Kidney (tissue), 22 donors: ENCODE measurements at places on chromosomes 1 and 21.

GRCh38 chr1:117613249-117613968 lies 7.6 kb downstream of the TENT5C start:
- DNase-seq = no peak

DNA sequence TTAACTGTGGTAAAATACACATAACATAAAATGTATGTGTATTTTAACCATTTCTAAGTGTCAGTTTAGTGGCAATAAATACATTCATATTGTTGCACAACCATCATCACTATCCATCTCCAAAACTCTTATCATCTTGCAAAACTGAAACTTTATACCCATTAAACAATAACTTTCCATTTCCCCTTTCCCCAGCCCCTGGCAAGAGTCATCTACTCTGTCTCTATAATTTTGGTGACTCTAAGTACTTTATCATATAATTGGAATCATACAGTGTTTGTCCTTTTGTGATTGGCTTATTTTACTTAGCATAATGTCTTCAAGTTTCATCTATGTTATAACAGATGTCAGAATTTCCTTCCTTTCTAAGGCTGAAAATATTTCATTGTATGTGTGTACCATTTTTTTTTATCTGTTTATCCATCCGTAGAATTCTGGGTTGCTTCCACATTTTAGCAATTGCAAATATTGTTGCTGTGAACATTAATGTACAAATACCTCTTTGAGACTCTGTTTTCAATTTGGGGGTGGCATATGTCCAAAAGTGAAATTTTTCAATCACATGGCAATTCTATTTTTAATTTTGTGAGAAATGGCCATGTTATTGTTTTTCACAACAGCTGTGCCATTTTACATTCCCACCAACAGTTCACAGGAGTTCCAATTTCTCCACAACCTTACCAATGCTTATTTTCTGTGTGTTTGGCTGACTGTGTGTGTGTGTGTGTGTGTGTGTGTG lies 153.9 kb upstream of the GORAB start:
- no peak for DNase-seq

GRCh38 chr1:160858097-160858496 lies 4.6 kb downstream of the CD244 start:
- no peak for DNase-seq

GRCh38 chr1:40855513-40855912 lies 6.7 kb downstream of the CITED4 start:
- DNase-seq = no peak

DNA sequence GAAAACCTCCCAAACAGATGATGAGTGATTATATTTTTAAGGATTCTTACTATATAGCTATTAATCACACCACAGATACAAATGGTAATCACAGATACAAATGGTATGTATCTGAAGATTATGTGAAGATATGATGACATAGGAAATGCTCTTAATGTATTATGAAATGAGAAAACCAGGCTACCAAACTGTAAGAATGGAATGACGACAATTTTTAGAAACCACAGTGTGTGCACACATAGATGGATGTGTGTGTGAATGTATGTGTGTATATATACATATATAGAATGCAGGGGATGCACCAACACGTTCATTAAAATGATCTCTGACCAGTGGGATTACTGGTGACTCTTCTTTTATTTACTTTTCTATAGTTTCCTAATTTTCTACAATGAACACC lies 21.5 kb upstream of the ENAH start:
- DNase-seq = no peak

DNA sequence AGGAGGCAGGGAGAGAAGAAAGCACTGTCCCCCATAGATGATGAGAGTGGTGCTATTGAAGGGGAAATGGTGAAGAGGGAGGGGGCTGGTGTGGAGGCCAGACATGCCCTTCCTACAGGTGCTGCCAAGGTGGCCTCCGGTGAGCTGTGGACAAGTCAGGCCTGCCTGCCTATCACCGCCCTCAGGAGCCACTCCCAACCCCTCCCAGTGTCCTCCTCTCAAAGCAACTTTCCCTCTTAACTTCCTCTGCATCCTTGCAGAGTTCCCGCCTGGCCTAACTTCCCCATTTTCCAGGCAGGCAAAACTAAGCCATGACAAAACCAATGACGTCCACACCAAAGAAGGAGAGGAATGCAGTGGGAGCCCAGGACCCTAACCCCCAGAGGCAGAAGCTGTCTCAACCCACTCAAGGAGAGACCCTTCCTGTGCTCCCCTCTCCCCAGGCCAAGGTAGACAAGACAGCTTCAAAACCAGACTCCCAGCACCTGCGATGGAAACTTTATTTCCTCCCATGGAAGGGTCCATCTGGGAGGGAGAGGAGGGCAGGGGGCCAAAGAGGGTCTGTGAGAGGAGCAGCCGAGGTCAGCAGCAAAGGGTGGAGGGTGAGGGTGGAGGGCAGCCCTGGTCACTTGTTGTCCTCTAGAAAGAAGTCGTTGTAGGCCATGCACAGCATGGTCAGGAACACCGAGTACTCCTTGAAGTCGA lies 1.0 kb upstream of the S100A6 start:
- DNase-seq = no peak

DNA sequence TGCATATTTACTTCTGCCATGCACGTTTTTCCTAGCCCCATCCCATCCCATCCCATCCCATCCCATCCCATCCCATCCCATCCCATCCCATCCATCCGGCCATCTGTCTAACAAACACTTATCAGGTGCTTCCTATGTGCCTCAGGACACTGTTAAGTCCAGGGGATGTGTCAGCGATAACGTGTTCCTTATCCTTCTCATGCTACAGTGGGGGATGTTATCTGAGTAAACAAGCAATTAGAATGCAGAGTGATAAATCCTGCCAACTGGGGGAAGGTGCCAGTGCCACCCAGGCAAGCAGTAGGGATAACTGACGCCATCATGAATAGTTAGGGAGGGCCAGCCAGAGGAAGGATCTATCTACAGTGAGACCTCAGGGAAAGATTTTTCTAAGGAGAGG lies 304.2 kb downstream of the CAMTA1 start:
- DNase-seq = no peak

- DNase-seq = no peak
These were observed 185.5 kb upstream of the ZC3H12A start for GRCh38 chr1:37288900-37289299.

GRCh38 chr21:14876524-14876840 lies 188.3 kb downstream of the NRIP1 start:
- no peak for DNase-seq

DNA sequence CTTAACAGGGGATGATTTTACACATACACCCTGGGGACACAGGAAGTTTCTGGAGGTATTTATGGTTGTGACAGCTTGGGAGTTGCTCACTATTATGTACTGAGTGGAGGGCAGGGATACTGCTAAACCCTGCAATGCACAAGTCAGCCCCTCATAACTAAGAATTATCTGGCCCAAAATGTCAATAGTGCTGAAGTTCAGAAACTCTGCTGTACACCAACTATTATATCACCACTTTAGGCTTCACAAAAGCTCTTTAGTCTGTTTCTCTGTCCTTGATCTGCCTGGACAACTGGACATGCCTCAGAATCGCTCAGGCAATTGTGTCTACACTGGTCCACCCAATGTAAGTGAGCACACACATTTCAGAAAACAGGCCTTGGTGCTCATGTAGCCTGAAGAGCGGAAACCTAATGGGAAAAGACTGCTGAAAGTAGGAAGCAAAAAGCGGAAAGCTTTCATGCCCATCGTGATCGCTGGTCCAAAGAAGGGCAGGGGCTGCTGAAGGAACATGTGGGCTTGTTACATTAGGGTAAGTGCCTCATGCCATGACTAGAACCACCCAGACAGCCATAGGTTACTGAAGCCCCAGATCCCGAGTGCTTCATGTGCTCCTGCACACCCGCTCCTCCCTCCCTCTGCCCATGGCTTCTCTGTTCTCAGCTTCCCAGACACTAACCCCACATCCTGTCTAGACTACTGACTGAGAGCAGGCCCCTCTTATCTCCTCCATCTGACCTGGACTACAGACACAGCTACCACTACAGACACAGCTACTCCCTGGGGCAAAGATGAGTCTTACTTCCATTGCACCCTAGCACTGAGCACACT lies 73.5 kb downstream of the LRIG2 start:
- no peak for DNase-seq

- no peak for DNase-seq
These were observed 3.6 kb downstream of the C1orf174 start for GRCh38 chr1:3896396-3897000.

DNA sequence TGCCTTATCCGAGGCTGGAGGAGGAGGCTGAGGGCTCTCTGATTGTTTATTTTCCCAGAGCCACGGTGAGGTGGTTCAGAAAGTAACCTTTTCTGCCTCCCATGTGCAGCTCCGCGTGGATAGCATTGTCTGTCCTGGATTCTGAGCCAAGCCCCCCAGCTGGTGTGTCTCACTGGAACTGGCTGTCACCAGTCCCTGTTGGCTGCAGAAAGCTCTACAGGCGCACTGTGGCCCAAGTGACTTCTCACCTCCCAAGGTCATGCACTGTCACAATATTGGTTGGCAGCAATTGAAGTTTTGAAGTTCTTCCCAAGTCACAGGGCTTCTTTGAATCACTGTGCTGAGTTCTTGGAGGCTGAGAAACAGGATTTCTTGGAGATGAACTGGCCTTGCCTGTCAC lies 8.2 kb downstream of the BMP8A start:
- peak; percentile 32 for DNase-seq

DNA sequence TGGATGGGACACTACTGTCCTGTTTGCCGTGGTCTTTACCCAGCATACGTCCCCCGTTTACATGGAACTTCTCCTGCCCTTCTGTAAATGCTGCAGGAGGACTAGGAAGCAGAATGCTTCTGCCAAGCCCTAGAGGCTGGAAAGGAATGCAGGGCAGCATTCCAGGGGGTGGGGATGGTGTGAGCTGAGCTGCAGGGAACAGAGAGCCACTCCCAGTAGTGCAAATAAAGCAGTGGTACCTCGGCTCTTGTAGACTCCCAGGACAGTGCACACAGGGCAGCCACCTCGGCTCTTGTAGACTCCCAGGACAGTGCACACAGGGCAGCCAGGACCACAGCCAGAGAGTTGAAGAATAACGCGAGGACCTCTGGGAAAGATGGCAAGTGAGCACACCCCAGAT lies 35.4 kb downstream of the PTPRU start:
- peak; percentile 84 for DNase-seq

DNA sequence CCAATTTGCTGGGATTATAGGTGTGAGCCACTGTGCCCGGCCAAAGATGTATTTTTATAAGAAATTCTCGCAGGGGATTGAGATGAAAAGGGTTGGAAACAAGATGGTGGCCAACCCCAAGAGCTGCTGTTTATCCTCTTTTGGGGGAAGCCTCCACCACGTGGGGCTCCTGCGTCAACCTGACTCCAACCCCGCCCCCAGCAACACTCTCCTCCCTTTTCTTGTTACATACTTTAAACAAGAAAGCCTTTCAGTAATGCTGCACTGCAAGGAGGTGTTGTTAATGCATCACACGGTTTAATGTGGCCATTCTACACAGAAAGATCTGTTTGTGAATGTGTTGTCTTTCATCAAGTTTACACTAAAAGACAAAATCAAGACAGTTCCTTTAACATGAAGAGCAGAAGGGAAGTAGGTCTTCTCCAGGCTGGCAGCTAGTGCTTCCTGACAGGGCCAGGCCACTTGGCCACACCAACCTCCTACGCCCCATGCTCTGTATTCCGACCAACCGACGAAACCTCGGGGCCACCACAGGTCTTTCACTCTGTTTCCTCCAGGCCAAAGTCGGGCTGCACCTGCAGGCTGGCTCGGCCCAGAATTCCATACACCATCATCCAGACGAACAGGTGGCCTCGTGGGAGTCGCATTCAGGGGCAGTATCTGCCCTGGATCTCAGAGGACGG lies 25.9 kb downstream of the C2CD2 start:
- DNase-seq = no peak

DNA sequence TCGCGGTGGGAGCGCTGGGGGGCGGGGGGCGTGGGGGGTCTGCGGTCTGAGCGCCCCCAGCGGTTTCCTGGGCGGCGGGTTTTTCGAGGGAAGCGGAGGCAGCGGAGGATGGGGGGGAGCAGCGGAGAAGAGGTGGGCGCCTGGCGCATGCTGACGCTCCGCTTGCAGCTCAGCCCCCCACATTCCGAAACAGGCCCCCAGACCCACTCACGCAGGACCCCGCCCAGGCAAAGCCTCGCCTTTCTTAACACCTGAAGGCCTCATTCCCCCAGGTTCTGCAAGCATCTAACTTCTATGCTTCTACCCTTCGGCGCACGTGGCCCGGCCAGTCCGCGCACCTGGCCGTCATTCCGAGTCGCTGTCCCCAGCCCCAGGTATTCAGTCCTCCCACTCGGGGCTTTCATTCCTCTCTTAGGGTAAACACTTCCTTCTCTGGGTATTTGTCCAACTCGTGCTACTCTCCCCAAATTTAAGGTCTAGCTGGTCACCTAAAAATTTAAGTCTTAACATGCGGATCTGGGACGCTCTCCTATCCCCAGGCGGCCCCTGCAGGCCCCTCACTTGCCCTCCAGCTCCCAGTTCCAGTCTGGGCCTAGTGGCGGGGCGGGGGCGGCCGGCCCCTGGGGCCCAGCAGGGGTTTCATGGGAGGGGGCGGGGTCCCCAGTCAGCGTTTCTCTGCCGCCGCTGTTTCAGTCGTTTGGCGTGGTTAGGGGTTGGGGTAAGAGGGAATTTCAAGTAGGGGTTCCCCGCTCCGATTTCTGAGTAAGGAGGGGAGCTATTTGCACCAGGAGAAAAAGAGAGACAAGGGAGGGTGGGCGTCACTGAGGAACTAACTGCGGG lies 2.8 kb upstream of the ZBTB7B start:
- peak; percentile 79 for DNase-seq

DNA sequence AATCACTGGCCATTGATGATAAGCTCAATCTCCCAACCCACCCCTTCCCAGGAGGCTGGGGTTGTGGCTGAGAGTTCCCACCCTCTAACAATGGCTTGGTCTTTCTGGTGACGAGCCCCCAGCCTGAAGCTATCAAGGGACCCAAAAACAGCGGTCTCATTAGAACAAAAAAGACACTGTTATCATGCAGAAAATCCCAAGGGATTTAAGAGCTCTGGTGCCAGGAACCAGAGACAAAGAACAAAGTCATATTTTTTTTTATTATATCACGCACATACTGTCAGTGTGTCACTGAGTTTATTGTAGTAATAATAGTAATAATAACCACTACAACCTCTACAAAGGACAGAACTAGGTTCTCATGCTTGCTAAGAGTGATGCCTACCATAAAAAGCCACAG lies 43.9 kb downstream of the CCDC185 start:
- no peak for DNase-seq

- no peak for DNase-seq
These were observed 7.8 kb upstream of the CALML6 start for GRCh38 chr1:1907098-1907736.

DNA sequence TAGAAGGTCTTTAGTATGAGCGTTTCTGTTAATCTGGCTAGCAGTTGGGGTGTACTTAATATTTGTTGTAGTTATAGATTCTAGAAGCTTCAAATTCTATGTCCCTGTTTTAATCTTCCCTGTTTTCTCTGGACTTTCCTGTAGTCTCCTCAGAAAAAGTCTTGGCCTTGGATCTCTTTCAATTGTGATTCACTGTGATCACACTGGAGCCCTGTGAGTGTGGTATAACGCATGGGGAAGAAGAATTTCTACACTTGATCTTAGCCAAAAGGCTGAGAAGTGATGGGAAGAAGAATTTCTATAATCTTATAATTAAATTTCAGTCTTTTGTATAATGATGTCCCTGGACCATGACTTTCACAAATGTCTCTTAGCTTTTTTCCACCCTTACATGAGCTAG lies 36.7 kb upstream of the COP1 start:
- DNase-seq = no peak
